HCEC 1CT (cell line): ENCODE measurements at places on chromosomes 11 and 22.
A peak's percentile ranks its signal among the peaks of the same experiment; 100 is the strongest.

DNA sequence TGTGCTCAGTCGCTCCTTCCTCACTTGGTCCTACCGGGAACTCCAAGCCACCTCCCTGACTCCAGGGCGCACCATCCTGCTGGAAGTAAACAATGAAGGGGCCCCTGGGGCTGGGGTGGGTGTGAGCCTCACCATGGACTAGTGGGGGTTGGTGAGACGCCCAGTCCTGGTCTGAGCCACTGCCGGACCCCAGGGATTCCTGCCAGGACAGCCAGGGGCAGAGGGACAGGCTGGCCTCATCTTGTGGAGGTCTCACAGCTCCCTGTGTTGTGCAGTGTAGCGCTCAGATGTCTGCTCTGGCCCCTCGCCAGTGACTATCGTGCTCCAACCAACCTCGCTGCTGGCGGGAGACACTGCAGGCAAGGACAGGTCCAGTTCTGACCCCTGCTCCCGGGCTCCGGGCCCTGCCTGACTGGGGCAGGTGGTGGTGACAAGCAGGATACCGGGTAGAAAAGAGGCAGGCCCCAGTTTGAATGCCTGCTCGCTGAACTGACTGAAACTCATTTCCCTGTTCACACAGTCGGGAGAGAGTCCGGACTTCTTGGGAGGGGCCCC lies 1021.4 kb downstream of the BRD1 start:
- DNase-seq, result no peak

- DNase-seq, result no peak
Measured at GRCh38 chr11:111733611-111734088, 32.5 kb downstream of the PPP2R1B start.

DNA sequence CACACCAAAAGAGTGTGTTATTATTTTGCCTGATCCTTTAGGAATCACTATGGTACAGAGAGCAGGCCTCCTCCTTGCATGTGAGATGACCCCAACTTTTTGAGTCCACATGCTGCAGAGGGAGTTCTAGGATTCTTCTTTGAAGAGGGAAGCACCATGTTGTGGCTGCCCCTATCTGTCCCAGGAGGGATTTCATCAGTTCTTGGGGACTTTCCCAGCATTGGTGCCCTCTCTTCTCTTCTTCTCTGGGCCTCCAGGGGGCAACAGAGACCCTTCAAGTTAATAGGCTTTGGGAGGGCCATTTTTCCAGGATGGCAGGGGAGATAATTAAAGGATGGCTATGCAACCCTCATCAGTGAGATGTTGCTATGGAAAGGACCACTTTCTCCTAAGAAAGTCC lies 3.6 kb downstream of the MMP1 start:
- peak; percentile 57 for DNase-seq

GRCh38 chr11:115126092-115126491 lies 378.1 kb downstream of the CADM1 start:
- DNase-seq, result no peak

DNA sequence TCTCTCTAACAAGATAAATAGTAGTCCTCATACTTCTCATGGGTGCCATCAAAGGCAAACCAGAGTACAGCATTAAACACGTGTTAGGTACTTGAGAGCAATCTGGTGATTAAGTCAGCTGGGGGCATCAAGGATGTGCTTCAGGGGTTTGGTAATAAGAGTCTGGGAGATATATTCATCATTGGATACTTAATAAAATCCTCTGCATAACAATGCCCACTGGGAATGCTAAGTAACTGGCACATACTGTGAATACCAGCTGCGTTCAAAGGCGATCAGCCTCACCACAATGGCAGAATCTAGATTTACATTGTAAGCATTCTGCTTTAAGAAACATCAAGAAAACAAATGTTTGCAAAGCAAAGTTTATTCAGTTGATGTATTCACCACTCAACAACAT lies 268.6 kb upstream of the PITPNB start:
- no peak for DNase-seq

GRCh38 chr11:18229501-18229900 lies 7.1 kb downstream of the SAA4 start:
- no peak for DNase-seq
